Panc1 (cell line): ENCODE measurements at places on chromosomes 12 and 14. TPM values are rescaled to one million over a fixed set of nuclear protein-coding genes. Genes with fewer than 3 reads are reported as not detected.

GRCh38 chr12:30678221-30678620 is 17.4 kb downstream of the IPO8 start:
- no peak for DNase-seq

- DNase-seq: no peak
Observed at GRCh38 chr12:119570771-119571170, 22.8 kb upstream of the TMEM233 start.

The SAMD15 gene
- total RNA-seq: 1.4 TPM

DNA sequence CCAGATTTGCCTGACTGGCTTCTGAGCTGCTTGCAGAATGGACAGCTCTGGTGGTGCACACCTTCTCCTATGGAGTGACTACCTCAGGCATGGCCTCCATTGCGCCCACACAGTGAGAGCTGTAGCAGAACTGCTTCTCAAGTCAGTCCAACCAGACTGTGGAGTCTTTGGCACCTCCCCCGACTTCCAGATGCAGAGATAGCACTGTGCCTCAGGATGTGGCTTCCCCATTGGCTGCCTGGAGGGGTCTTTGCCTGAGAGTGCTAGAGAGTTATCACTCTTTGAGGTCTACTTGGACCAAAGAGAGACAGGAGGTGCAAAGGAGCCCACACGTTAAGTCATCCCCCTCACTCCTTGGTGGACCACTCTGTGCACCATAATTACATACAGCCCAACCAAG is 44.8 kb upstream of the FRS2 start:
- no peak for DNase-seq

DNA sequence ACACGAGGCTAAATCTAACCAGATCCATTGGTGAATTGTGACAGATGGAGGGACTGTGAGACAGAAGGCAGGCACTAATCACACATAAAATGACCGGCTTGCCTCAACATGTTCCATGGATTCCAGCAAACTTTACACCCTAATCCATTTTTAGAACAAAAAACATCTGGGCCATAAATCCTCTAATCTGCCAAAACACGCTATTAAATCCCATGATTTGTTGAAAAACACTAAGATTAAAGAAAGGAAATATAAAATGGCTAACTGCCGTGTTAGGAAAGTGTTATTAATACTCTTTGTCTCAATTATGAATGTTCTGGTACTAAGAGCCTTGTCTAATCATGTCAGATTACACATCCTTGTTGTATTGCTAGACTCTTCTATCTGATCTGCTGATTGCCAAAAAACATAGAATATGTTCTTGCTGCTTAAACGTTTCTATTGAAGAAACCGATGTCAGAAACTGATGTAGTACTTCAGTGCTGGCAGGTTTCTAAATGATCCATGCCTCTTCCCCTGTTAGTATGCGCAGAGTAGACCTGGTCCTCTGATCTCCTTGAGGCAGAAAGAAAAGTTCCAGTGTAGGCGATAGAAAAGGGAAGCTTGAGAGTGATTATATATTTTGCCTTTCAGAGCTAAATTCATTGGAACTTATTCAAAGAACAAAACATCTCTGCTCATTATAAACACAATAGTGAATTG is 384.9 kb downstream of the SOX5 start:
- DNase-seq: no peak

GRCh38 chr12:53735-54730 is 12.5 kb upstream of the IQSEC3 start:
- no peak for DNase-seq

The IAPP gene
- not detected for total RNA-seq

The NAV3 gene
- total RNA-seq: 2.5 TPM

GRCh38 chr12:48788854-48789775 is at the start of gene ADCY6:
Gene ADCY6, minus strand, starts transcription at chr12:48789089. Its CDS starts 5,655 bp downstream, at chr12:48783434.
- DNase-seq: no peak

- no peak for DNase-seq
Observed at GRCh38 chr12:132597333-132598316, 12.8 kb downstream of the LRCOL1 start.

- no peak for DNase-seq
Observed at GRCh38 chr14:79467835-79468234, 743.5 kb downstream of the DIO2 start.

The STAT6 gene
- total RNA-seq: 52.3 TPM

The CSRP2 gene
- total RNA-seq: 7.8 TPM

DNA sequence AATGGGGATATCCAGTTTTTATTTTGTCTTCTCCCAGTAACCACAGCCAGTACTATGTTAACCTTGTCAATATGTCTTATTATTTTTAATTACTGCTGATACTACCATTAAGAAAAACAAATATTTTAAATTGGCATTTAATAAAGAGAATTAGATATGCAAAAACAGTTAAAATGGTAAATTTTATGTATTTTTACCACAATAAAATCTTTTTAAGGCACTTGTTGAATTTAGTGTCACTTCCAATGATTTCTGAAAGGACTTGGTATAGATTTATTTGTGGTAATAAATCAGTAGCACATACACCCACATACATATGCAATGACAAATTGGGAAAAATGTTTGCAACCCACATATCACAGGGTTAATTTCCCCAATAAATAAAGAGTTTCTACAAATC is 14.0 kb downstream of the CDKN1B start:
- DNase-seq: no peak

- DNase-seq: no peak
Observed at GRCh38 chr14:71338153-71338552, 430.9 kb downstream of the PCNX1 start.

DNA sequence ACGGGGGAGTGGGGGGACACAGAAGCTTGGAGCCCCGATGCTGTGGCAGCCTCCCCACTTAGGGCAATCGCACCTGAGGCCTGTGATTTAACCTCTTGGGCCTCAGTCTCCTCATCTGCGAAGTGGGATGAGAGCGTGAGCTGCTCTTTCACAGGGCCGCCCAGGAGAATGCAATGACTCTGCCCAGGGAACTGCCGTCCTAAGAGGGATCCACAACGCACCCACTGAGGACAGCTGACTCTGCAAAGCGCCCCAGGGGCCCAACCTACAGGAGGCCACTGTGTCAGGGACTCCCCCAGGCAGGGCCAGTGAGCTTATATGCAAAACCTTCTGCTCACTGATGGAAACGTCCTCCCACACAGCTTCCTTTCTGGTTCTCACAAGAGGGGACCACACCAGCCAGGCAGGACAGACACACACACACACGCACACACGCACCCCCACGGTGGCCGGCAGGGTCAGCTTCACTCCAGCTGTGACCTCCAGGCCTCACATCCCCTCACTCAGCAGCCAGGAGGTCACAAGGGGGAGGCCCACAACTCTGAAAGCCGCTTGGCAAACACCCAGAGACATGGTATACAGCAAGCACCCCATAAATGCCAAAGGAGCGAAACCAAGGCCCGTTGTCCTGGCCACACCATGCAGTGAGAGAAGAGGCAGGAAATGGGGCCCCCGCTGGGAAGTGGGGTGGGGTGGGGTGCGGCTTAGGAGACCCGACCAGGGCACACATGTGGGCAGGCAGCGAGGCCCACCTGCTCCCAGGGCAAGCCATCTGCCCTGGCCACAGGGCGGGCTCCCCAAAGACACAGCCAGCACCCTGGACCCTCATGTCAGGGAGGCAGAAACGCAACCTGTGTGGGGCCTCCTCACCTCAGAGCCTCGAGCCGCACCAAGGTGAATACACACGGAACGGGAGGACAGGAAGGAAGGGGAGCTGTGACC is 73.3 kb downstream of the NCOR2 start:
- no peak for DNase-seq

GRCh38 chr12:75705749-75706711 is 194.6 kb upstream of the KRR1 start:
- no peak for DNase-seq

DNA sequence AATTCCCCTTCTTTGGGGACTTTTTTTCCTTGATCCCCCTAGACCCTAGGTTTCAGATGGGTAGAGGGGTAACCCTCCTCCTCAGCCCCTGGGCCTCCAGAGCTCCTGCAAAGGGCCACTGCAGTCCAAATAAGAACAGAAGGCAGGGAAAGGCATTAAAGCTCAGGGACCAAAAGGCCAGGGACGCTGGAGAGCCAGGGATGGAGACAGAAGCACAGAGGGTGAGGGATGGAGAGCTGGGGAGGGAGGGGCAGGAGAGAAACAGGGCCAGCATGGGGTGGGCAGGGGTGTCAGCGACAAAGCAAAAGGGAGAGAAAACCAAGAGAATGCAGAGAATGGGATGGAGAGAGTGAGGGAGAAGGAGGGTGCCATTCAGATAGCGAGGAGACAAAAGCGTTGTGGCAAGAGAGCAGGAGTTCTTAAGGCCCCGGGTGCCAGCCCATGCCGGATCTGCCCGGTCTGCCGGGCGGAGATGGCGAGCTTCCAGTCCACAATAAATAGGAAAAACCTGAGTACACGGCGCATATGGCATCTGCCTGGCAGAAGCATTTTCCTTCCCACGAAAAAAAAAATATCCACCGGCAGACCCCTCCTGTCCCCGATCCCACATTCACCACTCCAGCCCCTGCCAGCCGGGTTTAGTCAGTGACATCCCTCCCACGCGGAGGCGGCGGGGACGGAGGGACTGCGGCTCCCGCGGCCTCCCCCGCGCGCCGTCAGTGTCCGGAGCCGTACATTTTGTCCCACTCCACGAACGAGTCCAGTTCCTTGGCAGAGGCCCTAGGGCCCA is 28.6 kb downstream of the FIGNL2 start:
- no peak for DNase-seq

GRCh38 chr12:104163631-104164030 is 25.6 kb upstream of the NFYB start:
- DNase-seq: no peak

GRCh38 chr14:103157969-103158368 is 34.7 kb downstream of the TNFAIP2 start:
- DNase-seq: no peak

The CFAP54 gene
- total RNA-seq: 0.64 TPM

DNA sequence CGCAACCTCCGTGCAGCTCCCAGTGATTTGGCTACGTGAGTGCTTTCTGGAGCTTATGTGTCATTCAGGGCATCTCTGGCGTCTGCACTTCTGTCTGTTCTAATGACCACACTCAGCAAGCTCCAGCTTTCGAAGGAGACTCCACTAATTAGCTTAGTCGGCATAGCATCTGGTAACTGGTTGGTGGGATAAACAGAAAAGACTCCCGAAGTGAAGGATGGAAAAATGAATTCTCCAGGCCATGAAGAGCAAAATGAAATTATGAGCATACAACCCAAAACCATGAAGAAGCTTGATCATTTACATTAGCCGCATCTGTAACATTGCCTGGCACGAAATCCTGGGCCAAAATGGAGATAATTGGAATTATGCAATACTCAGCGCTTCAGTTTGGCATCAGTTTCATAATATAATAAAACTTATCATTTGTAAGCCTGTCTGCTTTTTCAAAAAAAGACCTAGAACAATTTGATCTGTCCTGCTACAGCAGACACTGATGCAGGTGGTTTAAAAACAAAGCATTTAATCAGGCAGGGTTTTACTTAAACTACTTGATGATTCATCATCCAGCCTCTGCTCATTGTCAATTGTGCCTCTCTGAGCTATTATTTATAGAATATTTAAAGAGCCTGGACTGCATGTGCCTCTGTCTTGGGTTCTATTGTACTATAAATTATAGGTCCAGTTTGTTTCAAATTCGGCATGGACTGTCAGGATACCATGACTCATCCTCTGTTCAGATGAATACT is 87.4 kb downstream of the SYT1 start:
- no peak for DNase-seq

The PAPLN gene
- 22.2 TPM for total RNA-seq

DNA sequence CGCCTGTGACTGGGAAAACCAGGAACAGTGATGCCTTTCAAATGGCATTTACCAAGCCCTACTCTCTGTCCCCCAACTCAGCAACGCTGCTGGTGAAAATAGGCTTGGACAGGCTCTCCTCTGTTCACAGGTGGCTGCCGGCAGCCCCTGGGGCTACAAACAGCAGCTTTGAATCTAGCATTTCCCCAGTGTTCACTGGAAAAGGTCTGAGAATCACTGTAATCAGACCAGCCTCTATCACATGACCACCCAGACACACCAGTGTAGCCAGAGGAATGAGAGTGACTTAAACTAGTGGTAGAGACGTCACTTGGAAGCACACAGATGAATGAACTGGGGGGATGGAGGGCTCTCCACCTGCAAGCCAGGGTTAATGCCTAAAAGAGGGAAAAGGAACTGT is 151.8 kb downstream of the FOXN3 start:
- no peak for DNase-seq

The LMNTD1 gene
- total RNA-seq: 0.13 TPM

DNA sequence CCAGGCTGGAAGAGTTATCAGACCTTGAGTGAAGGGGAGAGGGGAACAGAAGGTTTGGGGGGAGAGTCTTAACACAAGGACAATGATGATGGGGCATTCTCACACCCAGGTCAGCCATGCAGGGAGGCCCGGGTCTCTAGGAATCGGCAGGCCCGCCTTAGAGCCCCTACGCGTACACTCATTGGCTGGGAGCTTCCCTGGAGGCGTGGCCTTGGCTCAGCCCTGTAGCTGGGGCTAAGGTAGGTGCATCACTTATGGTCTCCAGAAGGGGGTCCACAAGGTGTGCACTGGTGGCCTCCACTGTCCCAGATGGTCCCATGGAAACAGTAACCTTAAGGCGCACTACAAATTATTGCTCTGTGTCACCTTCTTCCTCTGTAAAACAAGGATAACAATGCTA is 660.1 kb downstream of the MED13L start:
- no peak for DNase-seq

GRCh38 chr12:6265038-6265405 is 45.5 kb upstream of the PLEKHG6 start:
- no peak for DNase-seq

DNA sequence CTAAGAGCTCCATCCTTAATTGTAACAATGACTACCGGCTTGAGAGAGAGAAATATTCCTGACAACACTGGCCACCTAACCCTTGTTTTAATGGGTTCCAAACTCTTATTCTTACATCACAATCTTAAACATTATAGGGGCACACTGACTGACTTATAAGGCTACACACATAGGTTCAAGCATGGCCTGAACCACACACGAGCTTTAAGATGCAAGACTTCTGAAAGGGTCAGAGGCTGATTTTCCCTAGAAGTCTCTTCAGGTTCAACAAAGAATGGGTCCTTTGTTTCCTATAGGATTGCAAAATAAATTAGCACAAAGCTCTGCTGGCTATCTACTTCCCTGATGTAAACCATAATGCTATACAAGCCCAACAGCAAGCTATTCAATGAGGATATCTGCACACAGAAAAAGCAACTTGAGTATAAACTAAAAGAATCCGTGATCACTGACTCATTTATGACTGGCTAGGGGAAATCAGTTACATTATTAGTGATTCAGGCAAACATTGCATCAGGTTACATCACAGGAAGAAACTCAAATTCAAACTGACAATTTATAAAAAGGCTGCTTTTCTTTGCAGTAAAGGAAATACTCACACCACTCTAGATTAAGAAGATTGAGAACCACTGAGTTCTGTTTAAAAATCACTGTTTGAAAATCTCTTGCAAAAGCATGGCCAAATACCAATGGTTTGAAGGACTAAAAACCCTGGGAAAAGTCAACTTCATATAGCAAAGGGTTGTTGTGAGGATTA is 8.5 kb downstream of the BTG1 start:
- no peak for DNase-seq

The KCNA1 gene
- total RNA-seq: not detected

DNA sequence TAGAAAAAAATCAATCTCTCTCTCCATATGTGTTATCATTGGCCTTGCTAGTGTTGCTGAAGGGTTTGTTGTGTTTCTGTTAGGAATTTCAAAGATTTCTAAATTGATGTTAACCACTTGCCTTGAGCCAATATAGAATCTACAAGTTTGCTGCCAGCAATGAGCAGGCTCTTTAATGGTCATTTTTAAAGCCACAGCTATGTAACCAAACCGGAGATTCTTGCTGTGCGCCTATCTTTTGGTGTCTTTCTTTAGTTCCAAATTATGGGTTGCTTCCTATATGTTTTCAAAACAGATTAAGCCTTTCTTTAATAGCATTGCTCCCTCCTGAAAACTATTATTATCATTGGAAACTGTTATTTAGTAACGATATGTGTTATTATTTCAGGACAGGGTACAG is 545.7 kb downstream of the DIO2 start:
- no peak for DNase-seq

The TMPRSS12 gene
- total RNA-seq: not detected
